ENCODE measurements at places on chromosomes 3 and 15.

GRCh38 chr3:10515884-10516495, 10.6 kb upstream of the ATP2B2 start:
- no peak for DNase-seq

GRCh38 chr3:113769551-113769950, 22.7 kb downstream of the ATP6V1A start:
- DNase-seq: no peak

DNA sequence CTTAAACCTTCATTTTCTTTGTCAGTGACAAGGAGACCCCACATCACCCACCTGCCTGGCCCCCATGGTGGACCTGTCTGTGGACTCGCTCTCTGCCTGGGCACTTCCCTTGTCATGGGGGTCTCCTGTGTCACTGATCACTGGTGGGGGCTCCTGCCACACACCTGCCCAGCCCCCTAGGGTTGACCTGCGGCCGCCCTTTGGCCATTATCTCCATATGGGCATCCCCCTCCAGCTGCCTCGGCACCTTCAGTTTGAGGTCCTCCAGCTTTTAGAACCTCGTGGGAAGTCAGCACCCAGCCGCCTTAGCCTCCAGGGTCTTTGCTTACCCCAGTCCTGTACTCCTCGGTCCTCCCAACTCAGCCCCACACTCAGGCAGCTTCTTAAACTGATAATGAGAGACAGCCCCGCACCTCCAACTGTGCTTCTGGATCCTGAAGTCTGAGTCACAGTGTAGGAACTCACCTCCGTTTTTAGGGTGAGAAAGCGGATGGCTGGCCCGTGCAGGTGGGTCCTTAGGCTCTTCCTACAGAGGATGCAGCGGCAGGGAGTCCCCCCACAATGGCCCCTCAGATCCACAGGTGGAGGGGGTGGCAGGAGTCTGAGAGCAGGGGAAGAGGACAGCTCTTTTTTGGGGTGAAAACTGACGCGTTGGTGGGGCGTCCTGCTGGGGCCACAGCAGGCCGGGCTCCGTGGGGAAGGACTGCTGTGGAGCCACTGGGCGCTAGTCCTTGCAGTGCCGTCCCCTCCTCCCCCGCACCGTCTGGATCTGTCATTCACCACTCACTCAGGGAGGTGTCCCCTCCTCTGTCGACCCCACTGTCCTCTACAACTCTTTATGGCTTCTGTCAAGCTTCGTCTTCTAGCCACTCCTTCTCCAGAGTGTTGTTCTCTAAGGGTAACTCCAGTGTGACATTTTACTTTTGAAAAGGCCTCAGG, 8.7 kb upstream of the PRR23E start:
- DNase-seq: peak; percentile 16

GRCh38 chr15:86849558-86850285, 770.1 kb downstream of the AGBL1 start:
- peak; percentile 30 for DNase-seq

GRCh38 chr3:63961891-63962290, 49.7 kb upstream of the SCAANT1 start:
- no peak for DNase-seq

GRCh38 chr3:100184948-100185570, 70.8 kb upstream of the FILIP1L start:
- no peak for DNase-seq

- peak; percentile 92 for DNase-seq
Observed at GRCh38 chr15:75455424-75455981, 4.0 kb upstream of the SIN3A start.

DNA sequence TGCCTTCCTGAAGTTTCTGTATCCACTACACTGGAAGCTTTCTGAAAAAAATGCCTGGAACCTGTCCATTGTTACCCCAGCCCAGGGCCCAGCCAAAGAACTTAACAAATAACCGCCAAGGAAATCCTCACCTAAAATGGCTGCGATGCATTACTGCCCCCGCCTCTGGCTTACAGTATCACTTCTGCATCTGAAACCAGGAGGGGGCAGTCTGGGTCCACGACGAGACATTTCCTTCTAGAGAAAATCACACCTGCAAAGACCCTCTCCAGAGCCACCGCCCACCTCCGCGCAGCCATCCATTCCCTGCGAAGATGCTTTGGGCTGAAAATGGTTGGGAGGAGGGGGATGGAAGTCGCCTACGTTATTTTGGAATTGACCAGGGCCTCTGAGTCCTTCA, 22.4 kb upstream of the CELF6 start:
- no peak for DNase-seq

- DNase-seq: no peak
Observed at GRCh38 chr15:28896951-28897350, 11.2 kb downstream of the APBA2 start.

GRCh38 chr3:120780977-120781376, 38.4 kb downstream of the GTF2E1 start:
- DNase-seq: no peak

- no peak for DNase-seq
Observed at GRCh38 chr15:59691194-59691805, 2.2 kb upstream of the BNIP2 start.

DNA sequence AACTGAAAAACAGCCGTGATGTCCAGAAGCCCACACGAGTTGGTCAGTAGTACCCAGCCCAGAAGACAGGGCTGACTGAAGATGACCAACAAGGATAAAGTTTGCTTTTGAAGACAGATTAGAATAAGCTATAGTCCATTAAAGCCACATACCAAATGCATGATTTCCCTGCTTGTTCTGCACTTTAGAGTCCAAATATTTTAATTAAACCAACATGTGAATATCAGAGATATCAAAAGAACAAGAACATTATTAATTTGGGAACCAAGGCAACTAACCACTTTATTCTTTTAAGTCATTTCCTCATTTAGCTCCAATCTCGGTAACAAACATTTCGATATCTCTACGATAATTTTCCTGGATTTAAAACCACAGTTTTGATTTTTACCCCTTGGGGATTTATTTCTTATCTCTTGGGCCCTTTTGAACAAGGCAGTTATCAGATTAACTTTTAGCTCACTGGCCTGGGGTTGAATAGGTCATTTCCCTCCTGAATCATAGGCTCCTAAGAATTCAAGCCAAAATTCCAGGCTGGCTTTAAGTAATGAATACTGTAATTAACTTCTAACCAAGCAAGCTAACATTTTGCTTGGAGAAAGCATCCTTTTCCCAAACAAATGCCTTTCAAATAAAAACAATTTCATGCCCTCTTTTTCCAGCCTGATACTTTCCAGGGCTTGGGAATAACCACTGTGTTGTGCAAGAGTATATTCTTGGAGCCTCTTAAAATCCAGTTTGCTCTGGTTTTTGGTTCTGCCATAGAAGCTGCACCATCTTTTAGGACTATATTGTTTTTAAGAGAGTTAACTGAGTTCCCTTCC, 102.9 kb upstream of the NR2E3 start:
- no peak for DNase-seq

DNA sequence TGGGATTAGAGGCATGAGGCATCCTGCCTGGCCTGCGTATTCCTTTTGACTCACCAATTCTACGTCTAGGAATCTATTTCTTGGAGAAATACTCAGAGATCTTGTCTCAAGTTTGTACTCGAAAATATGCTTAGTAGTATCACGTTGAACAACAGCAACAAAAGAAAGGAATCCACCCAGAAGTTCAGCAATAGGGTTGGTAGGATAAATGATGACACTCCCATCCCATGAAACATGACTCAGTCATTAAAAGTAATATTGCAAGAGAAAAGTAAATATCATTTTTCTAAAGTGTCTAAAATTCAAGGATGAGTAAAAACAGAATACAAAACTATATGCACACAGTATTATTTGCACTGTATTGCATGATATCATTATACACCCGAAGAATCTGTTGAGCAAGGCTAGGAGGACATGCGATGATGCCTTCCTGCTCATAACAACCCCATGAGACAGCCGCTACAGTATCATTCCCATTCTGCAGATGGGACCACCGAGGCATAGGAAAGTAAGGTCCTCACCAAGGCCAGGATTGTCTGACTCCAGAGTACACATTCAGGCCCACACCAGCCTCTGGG, 61.5 kb downstream of the SLC6A1 start:
- DNase-seq: no peak

GRCh38 chr15:67322481-67322880, 67.9 kb downstream of the IQCH start:
- DNase-seq: no peak

GRCh38 chr3:143978263-143978631, 6.6 kb downstream of the DIPK2A start:
- DNase-seq: no peak

DNA sequence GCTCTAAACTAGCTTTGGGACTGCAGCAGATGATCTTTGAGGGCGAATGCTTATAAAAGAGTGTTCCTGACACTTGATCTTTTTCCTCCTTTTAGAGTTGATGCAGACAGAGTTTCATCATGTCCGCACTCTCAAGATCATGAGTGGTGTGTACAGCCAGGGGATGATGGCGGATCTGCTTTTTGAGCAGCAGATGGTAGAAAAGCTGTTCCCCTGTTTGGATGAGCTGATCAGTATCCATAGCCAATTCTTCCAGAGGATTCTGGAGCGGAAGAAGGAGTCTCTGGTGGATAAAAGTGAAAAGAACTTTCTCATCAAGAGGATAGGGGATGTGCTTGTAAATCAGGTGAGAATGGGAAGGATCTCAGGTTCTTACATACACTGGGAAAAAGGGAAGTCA, 75.7 kb downstream of the KLHL25 start:
- no peak for DNase-seq

GRCh38 chr3:33058765-33059164, 38.2 kb downstream of the GLB1 start:
- DNase-seq: no peak

- DNase-seq: no peak
Observed at GRCh38 chr15:92941668-92942067, 41.5 kb downstream of the CHD2 start.

DNA sequence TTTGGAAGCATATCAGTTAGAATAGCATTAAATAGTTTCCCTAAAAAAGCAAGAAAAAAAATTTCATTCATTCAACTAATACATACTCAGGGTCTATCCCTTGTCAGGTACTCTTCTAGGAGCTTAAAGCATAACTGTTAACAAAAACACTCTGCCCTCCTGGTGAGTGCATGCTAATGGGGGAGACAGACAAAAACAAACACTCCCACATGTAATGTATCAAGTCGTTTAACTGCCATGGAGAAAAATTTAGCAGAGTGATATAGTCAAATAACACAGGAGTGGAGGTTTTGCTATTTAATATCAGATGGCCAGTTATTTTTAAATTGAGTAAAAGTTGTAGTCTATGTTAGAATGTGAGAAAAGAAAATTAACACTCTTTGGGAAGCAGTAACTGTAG, 254.5 kb upstream of the RARB start:
- DNase-seq: no peak

DNA sequence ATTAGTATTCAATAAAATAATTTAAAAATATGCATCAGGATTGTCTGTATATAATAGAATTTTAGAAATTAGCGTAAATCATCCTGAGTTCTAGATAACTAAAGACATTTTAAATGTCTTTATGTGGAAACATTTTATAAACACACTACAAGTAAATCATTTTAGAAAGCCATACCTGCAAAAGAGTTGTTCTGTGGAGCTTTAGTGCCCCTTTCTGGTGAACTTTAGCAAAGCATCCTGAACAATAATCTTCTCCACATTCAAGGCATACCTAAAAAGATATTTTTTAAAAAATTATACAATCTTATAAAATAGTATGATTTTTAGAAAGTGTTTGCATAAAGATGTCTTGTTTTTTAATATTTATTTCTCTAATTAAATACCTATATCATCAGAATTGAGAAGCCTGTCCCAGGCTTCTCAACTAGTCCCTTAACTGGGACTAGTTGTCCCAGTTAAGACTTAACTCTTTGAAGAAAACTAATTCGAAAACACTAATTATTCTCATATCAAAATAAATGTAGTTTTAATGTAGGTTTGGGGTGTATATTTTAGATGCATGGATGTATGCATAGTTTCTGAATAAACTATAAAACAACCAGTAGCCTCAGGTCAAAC, 29.7 kb downstream of the ZBBX start:
- DNase-seq: no peak

- no peak for DNase-seq
Observed at GRCh38 chr15:38091078-38091645, 156.7 kb downstream of the TMCO5A start.

DNA sequence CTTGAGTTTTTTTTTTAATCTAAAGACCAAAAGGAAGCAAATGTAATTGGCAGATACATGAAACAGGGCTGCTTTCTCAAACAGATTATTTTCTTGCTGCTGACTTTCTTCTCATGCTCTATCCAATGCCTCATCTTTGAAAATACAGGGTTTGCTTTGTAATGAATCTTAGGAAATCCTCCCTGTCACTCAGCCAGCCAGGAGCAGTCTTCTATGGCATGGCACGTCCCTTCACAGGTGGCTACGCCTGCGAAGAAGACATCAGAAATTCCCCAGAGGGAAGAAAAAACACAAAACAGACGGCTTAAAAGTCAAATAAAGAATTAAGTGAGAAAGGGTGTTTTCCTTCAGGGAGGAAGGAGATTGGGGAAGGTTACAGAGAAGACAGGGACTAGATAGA, 242.5 kb downstream of the IGSF11 start:
- no peak for DNase-seq

- peak; percentile 86 for DNase-seq
Observed at GRCh38 chr15:84819291-84819768, 2.2 kb downstream of the ALPK3 start.

DNA sequence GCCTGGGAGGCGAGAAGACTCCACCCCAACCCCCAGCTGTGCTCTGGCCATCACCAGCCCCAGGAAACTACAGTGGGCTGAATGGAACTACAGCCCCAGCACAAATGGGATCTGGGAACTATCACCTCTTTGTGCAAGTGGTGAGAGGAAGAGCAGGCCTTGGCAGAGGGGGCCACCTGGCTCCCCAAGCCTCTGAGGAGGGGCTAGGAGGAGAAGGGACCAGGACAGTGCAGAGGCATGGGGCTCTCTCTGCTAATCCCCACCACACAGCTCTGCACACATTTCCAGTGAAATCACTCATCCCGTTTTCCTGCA, 31.6 kb downstream of the KY start:
- no peak for DNase-seq

- no peak for DNase-seq
Observed at GRCh38 chr3:156859578-156859977, 33.4 kb downstream of the LEKR1 start.

- no peak for DNase-seq
Observed at GRCh38 chr3:122774564-122774963, 19.1 kb downstream of the HSPBAP1 start.

DNA sequence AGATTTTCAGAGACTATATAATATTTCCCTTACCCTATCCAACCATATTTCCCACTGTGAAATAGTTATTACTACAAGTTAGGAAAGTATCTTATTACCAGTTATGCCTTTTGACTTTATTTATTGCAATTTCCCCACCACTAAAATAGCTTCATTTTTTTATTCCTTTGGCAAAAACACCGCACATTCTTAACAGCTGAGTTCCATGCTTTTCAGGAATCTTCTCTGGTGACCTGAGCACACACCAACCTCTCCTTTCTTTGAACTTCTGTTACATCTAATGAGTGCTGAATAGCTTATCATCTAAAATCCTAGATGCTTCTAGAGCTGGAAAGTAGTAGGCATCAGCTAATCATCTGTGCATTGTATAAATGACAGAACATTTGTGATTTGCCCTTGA, 99.1 kb downstream of the UBE2E2 start:
- no peak for DNase-seq

- no peak for DNase-seq
Observed at GRCh38 chr15:68313501-68314410, 36.2 kb downstream of the FEM1B start.

- no peak for DNase-seq
Observed at GRCh38 chr15:95875121-95875643, 455.3 kb upstream of the NR2F2 start.

Data from right cardiac atrium (tissue), 5 donors.